Stimulated activated CD4-positive, alpha-beta T cell treated with anti-CD3 and anti-CD28 coated beads, Interleukin-1b, Interleukin-23, amount 100 ng/mL, for 1 hour (primary cell): ENCODE measurements at places on chromosomes 2 and 18.

GRCh38 chr18:37640504-37640903 lies 74.9 kb upstream of the CELF4 start:
- DNase-seq, result no peak

DNA sequence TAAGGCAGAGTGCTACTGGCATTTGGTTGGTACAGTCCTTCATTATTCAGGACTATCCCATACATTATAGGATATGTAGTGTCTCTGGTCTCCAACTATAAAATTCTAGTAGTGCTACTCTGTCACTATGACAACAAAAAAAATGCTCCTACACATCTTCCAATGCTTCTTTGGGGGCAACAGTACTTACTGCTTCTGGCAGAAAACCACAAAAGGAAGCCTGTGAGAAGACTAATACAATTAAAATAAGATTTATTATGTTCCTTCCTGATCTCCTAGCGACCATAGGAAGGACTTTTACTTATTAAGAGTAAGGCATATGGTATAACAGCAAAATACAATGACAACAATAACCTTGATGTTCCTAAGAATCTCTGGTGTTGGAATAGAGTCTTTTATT lies 48.4 kb upstream of the CPO start:
- no peak for DNase-seq

GRCh38 chr2:98137196-98137595 lies 50.2 kb downstream of the VWA3B start:
- no peak for DNase-seq

DNA sequence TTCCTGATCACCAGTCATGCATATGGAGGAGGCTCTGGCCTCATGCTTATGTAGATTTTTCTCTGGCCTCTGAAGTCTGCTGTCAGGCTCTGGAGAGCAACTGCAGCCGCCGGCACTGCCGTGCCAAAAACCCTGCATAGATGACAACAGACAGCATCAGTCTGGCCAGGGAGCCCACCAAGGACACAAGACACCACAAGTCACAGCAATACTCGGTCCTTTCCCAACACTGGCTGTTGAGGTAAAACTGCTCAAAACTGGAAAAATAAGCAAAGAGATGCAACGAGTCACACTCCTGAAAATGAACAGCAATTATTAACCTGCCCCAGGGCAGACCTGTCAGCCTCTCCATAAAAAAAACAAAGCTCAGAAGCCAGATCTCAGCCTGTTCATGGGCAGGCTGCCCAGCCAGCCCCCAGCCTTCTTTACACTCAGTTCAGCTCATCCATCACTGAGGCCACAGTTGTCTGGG lies 186.0 kb upstream of the RAB6C start:
- DNase-seq, result no peak

DNA sequence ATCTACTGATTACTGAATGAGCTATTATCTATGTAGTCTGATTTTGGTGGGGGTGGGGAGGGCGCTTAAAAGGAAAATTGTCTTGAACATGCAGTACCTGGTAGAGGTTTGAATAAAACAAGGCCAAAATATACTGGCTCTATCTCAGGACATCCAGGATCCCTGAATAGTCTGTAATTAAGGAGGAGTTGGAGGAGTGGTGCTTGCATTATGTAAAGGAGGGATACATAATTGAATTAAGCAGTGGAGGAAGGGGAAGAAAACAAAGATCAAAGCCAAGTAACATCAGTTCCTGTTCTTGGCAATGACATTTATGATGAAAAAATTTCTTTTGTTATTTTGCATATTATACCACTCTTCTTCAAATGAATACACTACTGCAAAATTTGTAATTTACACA lies 539.4 kb upstream of the ZEB2 start:
- no peak for DNase-seq

GRCh38 chr2:112021781-112022231 lies 33.3 kb upstream of the TMEM87B start:
- no peak for DNase-seq

DNA sequence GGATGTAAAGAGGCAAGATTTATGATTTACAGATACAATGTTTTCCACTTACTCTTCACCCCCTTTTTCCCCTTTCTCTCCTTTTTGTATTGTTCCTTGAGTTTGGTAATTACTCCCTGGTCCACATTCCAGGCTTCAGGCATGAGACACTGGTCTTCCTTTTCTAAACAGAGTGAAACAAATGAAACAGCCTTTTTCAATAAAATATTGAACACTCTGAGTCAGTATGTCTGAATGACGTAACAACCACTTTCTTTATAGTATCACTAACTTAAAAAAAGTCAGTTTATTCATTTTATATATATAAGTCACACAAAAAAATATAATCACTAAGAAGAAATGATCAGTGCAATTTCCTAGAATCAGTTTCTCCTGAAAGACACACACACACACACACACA lies 79.7 kb downstream of the STRN start:
- DNase-seq, result no peak

- DNase-seq, result no peak
Observed at GRCh38 chr2:47309952-47310800, 92.8 kb upstream of the MSH2 start.

- DNase-seq, result no peak
Observed at GRCh38 chr2:155846259-155846658, 486.3 kb downstream of the NR4A2 start.

GRCh38 chr2:224400886-224401632 lies 848 bp downstream of the FAM124B start:
- no peak for DNase-seq

DNA sequence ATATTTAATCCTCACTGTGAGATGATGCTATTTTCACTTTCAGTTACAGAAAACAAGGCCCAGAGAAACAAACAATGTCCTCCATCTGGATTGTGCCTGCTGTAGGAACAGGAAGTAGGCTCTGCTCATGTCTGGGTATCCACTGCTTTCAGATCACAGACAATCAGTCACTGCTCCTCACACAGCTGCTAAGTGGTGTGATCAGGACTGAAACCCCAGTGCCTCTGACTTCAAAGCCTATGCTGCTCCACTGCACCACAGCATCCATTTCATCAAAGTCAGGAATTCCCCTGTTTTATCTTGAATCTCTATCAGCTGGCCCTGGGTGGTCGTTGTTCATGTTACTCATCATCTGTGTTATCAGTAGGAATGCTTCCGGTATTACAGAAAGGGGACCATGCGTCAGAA lies 303.8 kb upstream of the TRIB2 start:
- no peak for DNase-seq

DNA sequence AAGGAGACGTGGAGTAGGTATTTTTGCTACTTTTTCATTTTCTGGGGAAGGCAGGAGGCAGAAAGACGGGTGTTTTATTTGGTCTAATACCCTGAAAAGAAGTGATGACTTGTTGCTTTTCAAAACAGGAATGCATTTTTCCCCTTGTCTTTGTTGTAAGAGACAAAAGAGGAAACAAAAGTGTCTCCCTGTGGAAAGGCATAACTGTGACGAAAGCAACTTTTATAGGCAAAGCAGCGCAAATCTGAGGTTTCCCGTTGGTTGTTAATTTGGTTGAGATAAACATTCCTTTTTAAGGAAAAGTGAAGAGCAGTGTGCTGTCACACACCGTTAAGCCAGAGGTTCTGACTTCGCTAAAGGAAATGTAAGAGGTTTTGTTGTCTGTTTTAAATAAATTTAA lies 3.4 kb downstream of the FZD7 start:
- DNase-seq, result no peak

GRCh38 chr2:5235701-5236100 lies 456.5 kb upstream of the SOX11 start:
- no peak for DNase-seq

- no peak for DNase-seq
Observed at GRCh38 chr2:19312949-19313348, 45.5 kb downstream of the OSR1 start.

DNA sequence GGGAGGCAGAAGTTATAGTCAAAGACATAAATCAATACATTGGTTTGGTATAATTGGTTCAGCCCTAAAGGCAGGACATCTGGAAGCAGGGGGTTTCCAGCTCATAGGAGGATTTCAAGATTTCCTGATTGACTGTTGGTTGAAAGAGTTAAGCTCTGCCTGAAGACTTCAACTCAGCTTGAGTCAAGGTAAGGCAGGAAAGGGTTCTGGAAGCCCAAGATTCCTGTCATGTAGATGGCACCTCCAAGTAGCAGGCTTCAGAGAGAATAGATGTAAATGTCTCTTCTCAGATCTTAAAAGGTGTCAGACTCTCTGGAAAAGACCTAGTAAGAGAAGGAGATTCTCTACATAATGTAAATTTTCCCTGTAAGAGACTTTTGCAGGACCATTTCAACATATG lies 335.3 kb downstream of the RIT2 start:
- DNase-seq, result no peak
